ENCODE measurements at places on chromosomes 16 and 17.

DNA sequence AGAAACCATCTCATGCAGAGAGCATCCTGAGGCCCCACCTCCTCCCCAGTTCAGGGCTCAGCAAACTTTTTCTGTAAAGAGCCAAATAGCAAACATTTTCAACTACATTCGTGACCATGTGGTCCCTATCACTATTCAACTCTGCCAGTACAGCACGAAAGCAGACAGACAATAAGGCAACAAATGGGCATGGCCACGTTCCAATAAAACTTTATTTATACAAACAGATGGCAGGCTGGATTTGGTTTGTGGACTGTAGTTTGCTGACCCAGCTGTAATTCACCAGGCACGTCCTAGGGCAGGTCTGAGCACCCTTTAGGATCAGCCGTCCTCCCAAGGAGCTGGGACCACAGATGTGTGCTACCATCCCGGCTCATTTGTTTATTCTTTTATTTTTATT is 27.1 kb upstream of the GPRC5C start:
- no peak for DNase-seq

DNA sequence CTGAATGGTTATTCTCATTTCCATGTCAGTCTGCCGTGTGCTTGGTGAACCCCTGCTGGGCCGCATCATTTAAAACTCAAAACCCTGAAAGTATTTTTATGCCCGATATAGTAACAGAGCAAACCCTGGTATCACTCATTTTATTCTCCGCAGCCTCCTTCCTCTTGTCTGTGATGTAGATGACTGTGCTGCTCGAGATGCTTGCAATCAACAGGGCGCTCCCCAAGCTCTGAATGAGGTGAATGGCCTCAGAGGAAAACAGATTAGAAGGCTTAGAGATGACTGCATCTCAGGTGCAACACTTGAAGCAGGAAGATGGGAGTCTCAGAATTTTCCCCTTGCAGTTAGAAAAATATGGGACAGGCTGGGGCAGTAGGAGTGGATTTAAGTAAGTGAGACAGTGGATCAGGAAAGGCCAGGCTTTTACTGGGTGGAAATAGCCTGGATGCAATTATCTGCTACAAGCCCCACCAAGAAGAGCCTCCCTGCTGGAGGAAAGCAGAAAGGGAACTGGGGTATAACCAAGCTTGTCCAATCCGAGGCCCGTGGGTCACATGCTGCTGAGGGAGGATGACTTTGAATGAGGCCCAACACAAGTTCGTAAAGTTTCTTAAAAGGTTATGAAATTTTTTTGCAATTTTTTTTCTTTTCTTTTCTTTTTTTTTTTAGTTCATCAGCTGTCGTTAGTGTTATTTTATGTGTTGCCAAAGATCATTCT is 166.9 kb downstream of the CDH13 start:
- DNase-seq, result no peak

DNA sequence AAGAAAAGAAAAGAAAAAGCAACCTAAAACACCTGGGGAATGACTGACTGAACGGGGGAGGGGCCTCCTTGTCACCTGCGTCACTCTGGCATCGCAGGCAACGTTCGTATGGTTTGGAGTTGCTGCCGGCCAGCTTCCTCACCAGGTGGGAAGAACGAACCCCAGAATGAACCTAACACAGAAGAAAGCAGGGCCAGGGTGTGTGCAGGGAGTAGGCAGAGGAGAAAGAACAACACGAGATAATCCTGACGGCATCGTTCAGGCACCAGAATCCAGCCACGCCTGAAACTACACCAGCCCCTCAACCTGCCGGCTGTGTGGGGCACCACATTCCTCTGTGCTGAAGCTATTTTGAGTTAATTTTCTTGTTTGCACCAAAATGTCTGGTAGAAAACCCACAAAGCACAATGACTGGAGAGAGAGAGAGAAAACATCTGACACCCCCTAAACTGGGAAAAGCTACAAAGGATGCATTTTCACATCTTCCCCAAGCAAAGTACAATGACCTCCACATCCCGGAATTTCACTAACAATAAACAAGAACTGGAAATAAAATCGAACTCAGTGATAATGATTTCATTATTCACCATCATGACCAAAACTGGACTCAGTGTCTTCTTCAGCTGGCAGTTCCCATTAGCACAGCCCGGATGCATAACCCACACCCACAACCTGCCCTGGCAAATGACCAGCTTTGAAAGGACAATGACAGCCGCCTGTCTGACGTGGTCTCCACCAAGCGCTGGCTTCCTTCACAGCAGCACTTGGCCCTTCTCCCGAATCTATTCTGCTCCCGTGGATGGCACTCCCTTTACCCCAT is 23.6 kb downstream of the RAB40B start:
- no peak for DNase-seq

DNA sequence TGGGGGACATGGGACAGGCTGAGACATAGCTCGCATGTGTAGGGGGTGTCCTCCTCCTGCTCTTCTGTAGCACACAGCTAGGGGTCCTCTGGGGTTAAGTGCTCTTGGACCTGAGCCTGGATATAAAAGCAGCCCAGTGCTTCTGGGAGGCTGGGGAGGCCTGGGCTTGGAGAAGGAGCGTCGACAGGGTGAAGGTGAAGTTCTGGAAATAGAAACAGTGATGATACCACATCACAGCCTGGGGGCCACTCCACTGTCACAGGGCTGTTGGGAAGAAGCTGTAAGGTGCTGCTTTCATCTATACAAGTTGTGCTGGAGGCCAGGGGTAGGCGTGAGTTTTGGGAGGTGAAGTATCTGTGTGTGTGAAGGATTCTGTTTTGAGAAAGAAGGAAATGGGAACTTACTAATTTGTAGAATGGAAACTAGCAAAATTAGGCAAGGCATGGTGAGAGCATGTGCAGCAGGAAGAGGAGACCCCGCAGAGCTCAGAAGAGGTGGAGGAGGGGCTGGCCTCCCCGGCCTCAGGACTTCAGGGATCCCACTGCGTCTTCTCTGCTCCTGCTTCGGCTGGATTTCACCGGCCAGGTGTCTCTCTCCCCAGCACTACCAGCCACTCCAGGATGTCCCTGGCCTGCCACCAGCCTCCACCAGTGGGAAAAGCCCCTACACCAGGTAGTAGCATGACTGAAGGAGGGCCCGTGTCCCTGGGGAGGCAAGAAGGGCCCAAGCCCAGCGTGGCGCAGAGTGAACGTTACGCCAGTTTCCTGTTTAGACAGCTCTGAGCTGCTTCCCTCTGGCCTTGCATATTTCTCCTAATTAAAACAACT is 19.4 kb downstream of the PLCG2 start:
- DNase-seq, result no peak

DNA sequence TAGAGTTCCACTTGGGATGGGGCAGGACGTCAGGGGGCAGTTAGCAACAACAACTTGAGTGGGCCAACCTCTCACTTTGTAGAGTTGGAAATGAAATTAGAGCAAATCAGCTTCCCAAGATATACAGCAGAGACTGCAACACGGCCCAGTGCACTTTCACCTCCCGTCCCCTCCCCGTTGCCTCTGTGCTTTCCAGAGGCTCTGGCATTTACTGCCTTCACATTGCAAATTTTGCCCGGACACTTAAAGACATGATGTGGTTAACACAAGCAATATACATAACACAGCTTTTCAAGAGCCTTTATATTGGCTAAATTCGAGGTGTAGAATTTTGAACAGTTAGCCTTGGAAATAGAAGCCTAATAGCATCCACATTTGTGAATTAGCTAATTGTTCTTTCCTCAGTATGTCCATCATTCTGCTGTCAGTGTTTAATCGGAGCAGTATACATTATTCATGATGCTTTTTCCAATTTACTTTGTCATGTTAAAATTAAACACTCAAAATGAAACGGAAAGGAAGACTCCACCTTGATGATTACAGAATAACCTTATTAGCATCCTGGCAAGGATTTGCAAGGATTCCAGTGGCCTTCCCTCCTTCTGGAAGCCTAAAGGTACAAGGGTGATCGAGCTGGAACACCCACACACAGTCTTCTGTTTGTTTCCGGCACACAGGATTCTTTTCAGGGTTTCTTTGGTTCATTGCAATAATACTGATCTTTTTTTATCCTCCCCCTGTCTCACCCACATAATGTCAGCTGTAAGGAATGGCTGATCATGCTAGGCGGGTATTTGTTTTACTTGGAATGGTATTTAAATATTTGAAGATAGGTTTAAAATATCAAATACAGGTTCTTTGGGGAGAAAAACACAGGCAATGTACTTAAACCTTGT is 190.9 kb upstream of the CACNG5 start:
- no peak for DNase-seq

- no peak for DNase-seq
Observed at GRCh38 chr17:49012769-49013255, 15.6 kb downstream of the IGF2BP1 start.
